ENCODE measurements at places on chromosomes 6 and 20.

- DNase-seq: peak; percentile 67
Measured at GRCh38 chr6:142945049-142945445, at the start of gene HIVEP2. TSS of gene HIVEP2 (minus strand) at chr6:142945176. CDS start at chr6:142774738, 170,438 bp downstream.

GRCh38 chr6:129130959-129131681, 248.2 kb downstream of the LAMA2 start:
- no peak for DNase-seq

GRCh38 chr6:67666177-67666964, 968.7 kb upstream of the ADGRB3 start:
- DNase-seq: no peak

DNA sequence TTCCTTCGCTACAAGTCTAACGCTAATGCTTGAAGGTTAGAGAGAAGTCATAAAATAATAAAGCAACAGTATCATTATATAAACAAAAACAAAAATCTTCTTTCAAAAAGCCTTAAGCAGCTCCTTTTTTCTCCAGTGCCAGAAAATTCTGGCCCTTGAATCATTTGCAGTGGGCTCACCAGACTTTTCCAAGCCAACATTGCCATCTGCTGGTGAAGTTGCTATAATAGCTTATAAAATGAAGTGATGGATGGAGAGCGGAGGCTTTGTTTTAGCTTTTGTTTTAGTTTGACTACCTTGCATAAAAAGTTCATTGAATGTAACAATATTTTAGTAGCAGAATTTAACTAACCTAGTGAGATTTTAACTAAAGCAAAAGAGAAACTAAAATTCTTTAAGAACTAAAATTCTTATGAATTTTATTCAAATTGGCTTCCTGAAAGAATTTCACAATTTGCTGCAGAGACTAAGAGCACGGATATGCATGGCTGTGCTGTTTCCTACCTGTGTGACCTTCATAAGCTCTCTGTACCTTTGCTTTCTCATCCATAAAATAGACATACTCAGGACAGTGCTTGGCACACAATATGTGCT, 44.8 kb upstream of the SLC2A12 start:
- DNase-seq: peak; percentile 62

DNA sequence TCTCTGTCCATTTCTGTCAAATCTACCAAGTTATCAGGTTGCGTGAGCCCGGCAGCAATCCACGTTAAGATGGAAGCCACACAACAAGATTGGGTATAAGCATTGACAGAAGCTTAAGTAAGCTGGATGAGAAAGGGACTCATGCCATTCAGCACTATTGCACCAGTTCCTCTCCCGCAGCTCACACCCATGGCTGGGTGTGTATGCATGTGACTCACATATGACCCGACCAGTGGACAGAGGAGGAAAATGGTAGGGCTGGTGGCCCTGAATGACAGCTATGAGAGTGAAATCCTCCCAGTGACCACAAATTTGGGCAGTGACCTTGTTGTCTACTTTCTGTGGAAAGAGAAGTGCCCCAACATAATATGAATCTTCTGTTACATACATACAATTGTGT, 113.5 kb downstream of the OTOR start:
- DNase-seq: no peak

Data from GM10248 (cell line).